Activated CD4-positive, alpha-beta T cell treated with anti-CD3 and anti-CD28 coated beads for 36 hours (primary cell): ENCODE measurements at places on chromosomes 13 and 19. TPM values are rescaled to one million over a fixed set of nuclear protein-coding genes. Genes with fewer than 3 reads are reported as not detected.
A peak's percentile ranks its signal among the peaks of the same experiment; 100 is the strongest.

CCNA1 gene
- 0.21 TPM for total RNA-seq

P2RY11 gene
- 52.1 TPM for total RNA-seq

ADGRE2 gene
- total RNA-seq, result 0.75 TPM

CLEC4G gene
- total RNA-seq, result not detected

GRCh38 chr19:16473875-16474392, 2.2 kb upstream of the EPS15L1 start:
- DNase-seq, result no peak

DNA sequence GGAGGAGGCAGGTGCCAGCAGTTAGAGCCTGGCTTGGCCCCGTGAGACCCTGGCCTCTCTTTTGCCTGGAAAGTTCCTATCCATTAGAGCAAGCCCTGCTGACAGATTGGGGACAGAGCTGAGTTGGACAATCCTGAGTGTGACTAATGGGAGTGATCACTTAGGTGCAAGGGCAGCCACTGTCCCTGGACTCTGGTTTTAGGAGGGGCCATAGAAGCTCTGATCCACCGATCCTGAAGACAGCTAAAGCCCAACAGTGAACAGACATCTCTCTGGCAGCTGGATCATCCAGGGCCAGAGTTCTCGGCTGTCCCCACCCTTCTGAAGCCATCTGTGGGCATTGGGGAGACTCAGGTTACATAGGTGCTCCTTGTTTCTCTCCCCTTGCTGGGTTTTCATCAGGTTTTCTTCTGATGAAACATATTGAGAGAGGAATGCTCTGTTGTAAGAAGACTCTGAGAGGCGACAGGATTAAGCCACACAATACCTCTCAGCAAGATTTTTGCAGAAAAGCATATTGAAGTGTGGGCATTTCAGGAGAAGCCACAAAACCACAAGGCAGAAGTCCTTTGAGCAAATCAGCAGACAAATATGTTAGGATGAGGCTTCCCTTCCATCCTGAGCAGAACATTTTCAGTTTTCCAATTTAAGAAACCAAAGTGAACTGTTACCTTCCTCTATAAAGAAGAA, 288.0 kb upstream of the MAB21L1 start:
- DNase-seq, result no peak

DNA sequence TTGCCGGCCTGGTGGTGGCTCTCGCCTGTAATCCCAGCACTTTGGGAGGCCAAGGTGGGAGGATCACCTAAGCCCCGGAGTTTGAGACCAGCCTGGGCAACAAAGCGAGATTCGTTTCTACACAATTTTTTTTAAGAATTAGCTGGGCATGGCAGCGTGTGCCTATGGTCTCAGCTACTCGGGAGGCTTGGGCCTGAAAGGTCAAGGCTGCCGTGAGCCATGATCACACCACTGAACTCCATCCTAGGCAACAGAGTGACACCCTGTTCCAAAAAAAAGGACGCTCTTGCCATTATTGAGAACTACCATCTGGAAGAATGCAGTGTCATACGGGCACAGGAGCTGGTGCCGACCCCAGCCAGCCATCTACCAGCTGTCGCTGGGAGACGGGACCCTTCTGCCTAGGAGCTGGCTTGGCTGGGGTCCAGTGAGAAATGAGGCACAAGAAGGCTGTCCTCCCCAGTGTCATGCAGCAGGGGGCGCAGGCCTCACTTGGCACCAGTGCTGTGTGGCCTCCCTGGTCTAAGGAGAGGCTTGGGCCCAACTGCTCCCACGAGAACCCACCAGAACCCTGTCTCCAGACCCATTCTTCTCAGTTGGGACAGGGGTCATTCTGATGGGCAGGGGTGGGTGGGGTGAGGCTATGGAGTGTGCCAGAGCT, 12.2 kb upstream of the RELB start:
- peak; percentile 82 for DNase-seq

DNA sequence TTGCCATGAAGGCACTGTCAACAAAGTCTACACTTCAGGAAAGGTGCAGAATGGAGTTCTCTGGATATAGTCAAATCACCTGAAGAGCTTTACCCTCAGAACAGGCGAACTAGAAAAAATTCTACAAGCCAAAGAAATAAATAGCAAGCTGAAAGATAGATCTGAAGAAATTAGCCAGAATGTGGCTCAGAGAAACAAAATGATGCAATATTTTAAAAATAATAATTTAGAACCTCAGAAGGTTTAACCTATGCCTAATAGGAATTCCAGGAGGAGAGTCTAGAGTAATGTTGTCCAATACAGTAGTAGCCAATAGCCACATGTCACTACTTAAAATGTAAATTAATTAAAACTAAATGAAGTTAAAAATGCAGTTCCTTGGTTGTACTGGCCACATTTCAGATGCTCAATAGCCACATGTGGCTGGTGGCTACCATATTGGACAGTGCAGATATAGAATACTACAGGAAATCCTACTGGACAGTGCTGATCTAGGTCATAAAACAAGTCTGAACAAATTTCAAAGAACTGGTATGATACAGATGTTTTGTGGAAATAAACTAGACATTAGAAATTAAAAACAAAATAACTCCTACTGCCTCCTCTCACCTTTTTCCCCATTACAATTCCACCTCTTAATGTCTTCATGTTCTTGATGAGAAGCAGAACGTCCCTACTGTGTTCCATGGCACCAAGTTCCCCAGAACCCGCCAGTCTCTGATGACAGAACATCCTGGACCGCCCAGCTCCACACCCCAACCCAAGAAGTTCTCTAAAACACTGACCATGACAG, 679 bp upstream of the CDADC1 start:
- DNase-seq, result no peak

- DNase-seq, result no peak
Measured at GRCh38 chr13:42891591-42891990, 100.5 kb downstream of the EPSTI1 start.

DNA sequence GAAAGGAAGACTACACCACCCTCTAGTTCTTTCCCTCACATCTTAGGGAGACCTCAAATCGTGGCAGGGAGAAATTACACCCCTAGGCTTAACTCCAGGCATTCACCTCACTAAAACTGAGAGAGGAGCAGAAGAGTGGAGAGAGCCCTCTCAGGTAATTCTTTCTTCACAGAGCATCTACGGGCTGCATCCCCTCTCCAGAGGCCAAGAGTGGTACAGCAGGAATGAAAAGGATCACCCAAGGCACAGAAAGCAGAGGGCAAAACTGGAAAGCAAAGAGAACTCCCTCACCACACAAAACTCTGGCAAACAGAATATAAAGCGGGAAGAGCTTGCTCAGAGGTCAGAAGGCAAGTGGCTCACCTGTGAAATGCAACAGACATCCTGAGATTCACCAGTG, 661.2 kb downstream of the TBC1D4 start:
- DNase-seq, result no peak

DNA sequence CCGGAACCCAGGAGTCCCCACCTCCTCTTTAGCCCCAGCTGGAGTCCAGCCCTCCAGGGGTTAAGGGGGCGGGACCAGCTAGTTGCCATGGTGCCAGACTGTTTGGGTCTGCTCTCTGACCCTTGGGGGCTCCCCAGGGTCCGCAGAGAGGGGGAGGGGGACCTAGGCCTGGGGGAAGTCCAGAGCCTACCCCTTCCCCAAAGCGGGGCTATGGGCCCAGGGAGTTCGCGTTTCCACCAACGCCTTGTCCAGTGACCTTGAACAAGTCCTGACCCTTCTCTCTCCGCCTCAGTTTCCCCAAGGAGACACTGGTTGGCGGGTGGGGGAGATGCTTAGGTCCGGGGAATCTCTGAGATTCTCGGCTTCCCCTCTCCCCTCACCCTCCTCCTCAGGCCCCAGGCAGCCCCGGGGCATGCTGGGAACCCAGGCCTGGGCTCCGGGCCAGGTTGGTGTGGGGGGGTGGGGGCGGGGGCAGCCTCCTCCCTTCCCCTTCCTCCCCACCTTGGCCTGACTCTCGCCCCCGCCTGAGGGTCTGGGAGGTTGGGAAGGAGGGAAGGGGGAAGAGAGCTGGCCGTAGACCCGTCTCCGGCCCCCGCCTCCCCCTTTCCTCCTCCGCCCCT, 2.6 kb upstream of the SPACA6 start:
- peak; percentile 86 for DNase-seq

DNA sequence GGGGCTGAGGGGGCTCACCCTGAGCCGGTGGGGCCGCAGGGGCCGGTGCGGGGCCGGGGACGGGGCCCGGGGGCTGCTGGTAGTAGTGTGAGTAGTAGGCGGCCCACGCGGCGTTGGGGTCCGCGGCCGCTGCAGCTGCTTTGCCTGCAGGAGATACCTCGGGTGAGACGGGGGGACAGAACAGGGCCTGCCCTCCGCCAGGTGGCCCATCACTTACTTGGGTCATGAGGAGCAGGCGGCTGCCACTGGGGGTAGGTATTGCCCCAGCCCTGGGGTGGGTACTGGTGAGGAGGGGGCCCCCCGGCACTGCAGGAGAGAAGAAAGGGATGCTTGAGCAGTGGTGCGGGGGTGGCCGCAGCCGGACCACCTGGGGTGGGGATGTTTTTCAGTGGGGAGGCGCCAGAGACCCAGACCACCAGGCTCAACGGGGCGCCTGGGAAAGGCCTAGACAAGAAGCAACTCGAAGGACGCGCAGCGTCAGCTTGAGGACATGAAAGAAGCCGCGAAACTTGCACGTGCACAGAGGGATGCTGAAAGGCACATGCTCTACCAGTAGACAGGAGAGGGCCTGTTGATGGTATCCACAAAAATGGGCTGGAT, 8.9 kb downstream of the KHSRP start:
- no peak for DNase-seq

DNA sequence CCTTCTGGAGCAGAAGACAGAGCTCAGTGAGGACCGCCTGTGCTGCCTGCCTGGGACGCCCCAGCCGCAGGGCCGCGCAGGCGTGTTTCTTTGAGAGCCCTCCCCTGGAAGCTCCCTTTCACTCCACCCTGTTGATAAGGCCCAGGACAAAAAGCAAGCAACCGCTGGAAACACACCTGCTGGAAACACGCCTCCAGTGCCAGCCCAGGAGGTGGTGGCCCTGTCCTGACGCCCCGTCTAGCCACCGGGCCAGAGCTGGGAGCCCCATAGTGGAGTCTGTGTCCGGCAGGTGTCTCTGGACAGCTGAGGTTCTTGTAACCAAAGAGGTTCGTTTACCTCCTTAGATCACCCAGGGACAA, 173.8 kb downstream of the KATNAL1 start:
- no peak for DNase-seq

GRCh38 chr19:39082745-39083598, 1.2 kb upstream of the ACP7 start:
- DNase-seq, result no peak

DNA sequence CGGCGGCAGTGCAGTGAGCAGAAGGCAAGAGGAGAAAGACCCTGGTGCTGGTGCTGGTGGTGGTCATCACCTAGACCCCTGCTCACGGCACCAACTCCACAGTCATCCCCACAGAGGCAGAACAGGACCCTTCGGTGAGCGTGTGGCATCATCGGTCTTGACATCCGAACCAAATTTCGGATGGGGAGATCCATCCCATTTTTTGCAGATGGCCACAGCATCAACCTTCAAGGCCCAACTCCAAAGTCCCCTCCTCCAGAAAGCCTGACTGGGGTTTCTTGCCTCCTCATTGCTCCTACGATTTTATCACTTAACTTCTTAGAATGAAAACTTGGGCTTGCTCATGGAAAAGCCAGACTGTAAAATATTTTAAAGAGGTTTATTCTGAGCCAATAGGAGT, 8.7 kb upstream of the KLK12 start:
- DNase-seq, result no peak

- DNase-seq, result no peak
Measured at GRCh38 chr13:94609196-94609595, 7.5 kb downstream of the GPR180 start.

- DNase-seq, result no peak
Measured at GRCh38 chr13:25766991-25767390, 284.8 kb downstream of the SHISA2 start.

GRCh38 chr19:33512580-33513137, 8.9 kb downstream of the PEPD start:
- no peak for DNase-seq

- no peak for DNase-seq
Measured at GRCh38 chr19:34104096-34104495, 68.2 kb upstream of the LSM14A start.

- no peak for DNase-seq
Measured at GRCh38 chr19:40502647-40503319, 36.0 kb downstream of the SPTBN4 start.
